ENCODE measurements at places on chromosomes 2 and 18.
A peak's percentile ranks its signal among the peaks of the same experiment; 100 is the strongest.

DNA sequence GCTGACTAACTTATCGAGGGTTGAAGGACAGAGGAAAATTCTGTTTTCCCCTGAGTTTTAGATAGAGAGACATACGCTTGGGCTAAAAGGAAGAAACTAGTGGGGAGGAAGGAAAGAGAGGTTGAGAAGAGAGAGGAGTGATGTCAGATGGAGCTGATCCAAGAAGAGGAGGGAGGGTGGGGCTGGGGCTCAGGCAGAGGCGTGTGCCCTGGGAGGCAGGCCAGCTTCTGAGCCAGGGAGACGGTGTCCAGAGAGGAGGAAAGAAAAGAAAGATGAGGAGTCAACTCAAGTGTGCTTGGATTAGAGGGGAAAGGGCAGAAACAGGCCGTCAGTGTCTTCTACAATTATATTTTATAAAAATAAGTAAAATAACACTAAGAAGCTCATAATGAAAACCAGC, 56.2 kb downstream of the EMILIN2 start:
- DNase-seq, result no peak

GRCh38 chr2:146323564-146323963, 1521.3 kb upstream of the ACVR2A start:
- DNase-seq, result no peak

- no peak for DNase-seq
Measured at GRCh38 chr18:3094338-3094684, 81.4 kb upstream of the LPIN2 start.

- DNase-seq, result peak; percentile 47
Measured at GRCh38 chr2:120675460-120676130, 60.1 kb upstream of the GLI2 start.

- no peak for DNase-seq
Measured at GRCh38 chr2:33528441-33528950, 52.0 kb downstream of the RASGRP3 start.

GRCh38 chr18:58268849-58269248, 224.8 kb downstream of the NEDD4L start:
- no peak for DNase-seq

DNA sequence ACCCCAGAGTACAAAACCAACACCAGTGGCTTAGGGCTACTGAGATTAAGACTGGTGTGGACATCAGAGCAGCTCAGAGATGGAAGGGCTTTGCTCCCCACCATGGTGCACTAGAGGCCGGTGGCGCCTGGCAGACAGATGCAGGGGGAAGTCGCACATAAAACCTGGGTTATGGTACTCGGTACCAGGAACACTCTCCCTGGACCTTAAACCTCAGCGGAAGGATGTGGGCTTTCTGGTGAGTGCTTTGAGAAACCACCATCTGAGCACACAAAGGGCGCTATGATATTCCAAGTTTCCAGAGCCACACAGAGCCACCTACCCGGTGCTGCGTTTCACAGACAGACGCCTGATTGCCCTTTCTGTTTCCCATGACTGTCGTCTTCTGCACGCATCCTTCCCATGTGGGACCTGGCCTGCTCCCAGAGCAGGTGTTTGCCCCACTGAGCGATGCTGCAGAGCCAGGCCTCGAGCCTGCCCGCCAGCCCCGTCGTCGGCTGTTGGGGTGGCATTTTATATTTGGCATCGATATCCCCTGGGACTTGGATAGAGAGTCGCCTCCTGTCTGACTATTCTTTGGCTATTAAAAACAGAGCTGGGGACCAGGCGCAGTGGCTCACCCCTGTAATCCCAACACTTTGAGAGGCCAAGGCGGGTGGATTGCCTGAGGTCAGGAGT, 89.5 kb upstream of the ODC1 start:
- peak; percentile 23 for DNase-seq

DNA sequence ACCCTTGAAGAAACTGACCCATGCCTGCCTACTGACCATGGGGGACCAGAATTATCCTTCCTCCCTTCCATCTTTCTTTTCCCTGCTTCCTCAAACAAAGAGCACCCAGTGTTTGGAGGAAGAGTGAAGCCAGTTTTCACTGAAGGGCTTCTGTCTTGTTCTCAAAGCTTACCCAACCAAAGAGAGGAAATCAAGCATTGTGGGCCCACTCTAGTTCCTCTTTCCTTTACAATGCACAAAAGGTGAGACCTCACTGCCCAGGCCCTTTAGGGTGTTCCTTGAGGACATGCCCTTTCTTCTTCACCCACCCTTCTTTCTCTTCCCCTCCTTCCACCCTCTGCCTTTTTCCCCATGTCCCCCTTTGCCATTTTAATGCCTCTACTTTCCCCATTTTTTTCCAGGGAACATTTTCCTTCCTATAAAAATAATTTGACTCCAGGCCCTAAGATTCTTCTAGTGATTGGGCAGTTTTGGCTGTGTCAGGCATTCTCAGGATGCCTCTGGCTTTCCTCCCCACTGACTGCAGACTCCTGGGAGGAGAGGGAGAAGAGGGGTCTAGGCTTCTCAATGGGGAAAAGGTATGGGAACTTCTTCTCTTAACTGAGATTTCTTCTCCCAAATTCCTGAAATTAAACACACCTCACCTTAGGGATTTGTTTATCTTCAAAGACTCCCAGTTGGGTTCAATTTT, 126.6 kb upstream of the RMDN2 start:
- DNase-seq, result no peak

DNA sequence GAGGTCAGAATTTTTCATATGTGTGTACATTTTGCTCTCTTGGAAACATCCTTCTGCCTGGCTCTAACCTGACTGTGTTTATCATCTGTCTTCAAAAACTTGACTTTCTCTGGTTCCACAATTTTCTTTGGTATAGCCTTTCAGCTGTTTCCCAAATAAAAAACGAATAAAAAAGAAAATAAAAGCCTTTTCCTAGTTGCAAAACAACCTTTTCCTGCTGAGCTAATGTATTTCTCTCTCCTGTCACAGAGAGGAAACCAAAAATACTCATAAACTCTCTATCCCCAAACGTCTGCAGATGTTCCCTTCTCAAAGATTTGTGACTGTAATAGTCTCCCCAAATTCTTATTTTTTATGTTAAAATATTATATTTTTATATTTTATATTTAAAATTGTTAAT, 505.3 kb upstream of the SLC39A10 start:
- DNase-seq, result no peak

DNA sequence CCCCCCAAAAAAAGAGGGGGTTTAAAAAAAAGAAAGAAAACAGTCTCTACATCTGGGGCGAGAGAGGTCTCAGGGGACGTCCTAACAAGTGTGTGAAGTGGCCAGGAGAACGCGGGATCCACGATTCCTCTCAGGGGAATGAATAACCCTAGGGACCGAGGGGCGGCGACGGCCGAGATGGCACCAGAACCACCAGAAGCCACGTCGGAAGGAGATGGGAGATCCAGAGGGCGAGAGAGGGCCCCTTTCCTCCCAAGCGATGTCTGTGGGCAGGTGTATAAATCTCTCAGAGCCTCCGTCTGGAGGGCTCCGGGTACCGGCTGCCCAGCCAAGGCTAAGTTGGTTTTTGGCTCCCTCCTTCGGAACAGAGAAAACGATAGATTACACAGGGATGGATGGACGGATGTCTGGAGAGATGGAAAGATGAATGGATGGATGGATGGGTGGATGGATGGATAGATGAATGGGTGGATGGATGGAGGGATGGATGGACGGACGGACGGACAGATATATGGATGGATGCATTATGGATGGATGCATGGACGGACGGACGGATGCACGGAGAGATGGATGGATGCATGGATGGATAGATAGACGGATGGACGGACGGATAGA, 1.7 kb downstream of the EPHA4 start:
- peak; percentile 12 for DNase-seq

DNA sequence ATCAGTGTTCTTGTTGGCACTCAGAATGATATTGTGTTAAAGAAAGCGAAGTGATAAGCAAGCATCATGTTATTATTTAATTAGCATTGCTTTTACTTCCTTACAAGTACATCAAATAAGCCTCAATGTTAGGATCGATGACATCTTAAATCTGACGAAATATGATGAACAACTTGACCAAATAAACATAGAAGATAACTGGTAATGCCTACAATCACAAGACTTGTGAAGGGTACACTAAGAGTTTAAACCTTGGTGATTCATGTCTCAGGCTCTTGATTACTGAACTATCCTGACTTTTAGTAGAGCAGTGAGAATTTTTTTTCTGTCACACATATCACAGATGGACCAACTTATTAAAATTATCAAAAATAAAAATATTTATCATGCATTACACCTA, 500.8 kb upstream of the ZEB2 start:
- no peak for DNase-seq

DNA sequence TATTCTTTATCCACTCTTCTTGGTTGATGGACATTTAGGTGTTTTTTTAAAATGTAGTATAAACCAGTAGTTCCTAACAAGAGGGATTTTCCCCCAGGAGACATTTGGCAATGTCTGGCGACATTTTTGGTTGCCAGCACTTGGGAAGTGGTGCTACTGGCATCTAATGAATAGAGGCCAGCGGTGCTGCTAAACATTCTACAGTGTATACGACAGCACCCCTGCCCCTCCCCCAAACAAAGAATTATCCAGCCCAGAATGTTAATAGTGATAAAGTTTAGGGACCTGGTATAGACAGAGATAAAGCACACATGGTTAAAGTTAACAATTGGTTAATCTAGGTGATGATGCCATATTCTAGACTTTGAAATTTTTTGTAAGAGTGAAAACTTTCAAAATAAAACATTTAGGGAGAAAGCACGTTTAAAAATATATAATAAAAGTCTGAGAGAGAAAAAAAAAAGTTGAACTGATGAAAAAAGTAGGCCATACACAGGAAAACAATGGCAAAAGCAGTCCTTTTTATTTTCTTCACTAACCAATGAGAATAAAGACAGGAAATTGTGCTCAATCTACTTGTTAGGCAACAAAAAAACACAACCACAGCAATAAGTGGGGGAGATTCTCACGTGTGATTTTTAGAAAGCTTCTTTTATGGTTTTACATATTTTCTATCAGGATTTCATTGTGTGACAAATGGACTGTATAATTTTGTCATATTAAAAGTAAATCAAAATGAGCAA, 14.8 kb downstream of the FBXO48 start:
- DNase-seq, result no peak
